ENCODE measurements at places on chromosomes 16 and 17.
A peak's percentile ranks its signal among the peaks of the same experiment; 100 is the strongest.

DNA sequence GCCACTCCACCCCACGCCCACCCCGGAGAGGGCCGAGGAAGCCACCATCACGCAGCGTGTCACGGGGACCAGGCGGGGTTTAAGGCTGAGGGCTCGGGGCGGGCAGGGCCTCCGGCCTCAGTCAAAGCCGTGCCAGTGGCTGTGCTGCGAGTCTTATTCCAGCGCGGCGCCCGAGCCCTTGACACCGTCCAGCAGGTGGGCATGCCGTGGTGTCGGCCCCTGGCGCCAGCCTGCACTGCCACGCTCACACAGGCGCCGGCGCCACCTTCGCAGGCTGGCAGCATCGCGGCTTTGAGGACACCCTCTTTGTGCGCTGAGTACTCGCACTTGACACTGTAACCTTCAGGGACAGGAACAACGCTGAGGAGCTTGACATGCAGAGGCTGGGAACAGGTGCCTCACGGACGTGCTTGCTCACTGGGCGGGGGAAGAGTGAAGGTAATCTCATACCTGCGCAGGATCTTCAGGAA is 34.0 kb upstream of the ZNF629 start:
- DNase-seq, result no peak

GRCh38 chr16:14309906-14310305 is 238.8 kb downstream of the MRTFB start:
- DNase-seq, result peak; percentile 84

GRCh38 chr16:68426347-68426652 is 22.0 kb downstream of the SMPD3 start:
- no peak for DNase-seq

DNA sequence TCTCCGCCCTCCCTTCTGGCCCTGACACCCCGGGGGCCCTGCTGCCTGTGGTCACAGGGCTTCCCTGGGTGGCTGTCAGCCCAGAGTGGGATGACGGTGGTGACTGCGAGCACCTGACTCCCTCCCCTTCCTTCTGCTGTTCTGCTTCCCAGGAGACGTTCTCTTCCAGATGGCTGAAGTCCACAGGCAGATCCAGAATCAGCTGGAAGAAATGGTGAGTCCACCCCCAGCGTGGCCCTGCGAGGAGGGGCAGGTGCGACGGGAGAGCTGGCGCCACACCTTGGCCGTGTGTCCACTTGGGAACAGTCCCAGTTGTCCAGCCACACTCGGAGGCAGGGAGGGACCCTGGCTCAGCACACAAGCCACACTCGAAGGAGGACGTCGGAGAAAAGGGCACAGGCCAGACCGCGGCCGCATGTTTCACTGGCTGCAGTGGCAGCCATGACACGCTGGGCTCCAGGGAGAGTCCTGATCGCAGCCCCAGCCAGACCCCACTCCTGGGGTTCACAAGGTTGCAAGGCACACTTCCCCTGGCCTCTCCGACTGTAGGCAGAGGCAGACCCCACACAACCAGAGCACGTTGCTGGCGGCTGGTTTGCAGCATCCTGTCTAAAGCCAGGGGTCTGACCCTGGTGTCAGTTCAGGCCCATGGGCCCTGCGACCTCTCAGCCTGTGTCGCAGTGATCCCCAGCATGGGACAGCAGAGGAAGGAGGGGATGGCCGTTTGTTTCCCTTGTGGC is 49.9 kb downstream of the BAIAP2 start:
- no peak for DNase-seq

GRCh38 chr17:64110379-64111152 is 19.4 kb downstream of the ERN1 start:
- no peak for DNase-seq
